Ovary (tissue), 10 donors: ENCODE measurements at places on chromosomes 3 and 15.

DNA sequence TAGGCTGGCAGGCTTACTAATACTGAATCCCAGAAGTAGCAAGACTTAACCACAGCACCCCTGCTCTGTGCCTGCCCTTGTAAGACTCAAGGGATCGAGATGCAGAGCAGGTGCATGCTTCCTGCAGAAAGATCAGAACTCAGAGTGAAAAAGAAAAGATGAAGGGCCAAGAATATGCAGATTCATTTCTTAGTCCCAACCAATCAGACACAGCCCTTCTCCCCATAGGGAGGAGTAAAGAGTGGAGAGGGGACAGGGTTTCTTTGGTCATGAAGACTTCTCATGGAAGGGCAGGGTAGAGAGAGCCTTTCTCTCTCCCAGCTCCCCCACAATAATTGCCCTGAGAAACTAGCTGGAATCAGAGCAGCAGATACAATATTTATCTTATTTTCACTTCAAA is 105.6 kb upstream of the MB21D2 start:
- H3K4me1 ChIP-seq = no peaks in the 10 kb centered on the region
- H3K27ac ChIP-seq = no peak overlapping the region

DNA sequence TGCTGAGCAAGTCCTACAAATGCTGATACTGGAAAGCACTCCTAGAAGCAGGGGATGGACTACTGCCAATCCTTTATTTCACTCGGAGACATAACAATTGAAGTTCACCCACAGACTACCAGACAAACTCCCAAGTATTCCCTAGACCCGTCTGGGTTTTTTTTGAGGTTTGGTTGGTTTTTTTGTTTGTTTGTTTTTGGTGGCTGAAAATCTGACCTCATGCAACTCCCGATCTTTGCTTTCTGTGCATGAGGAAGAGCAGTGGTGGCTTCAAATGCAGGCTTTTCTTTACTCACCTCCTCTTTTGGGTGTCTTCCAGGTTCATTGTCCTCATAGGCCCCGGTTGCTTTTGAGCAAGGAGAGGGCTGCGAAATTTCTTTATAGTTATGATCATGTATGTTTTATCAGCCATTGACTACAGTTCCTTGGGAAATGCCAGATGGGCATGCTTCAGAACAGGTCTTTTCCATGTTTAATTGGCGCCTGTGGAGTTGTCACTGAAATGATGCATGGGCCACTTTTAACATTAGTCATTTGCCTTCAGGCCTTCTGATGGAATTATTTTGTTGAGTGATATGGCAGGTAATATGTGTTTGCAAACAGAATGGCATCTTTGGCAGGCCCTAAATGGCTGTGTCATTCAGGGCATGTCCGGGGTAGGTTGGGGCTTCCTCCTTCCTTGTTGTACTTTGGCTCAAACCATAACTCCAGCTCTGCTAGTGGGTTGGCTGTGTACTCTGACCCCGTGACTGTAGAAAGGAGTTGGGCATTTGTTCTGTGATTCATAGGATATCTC is 81.3 kb upstream of the ZBED2 start:
- H3K4me1 ChIP-seq = peaks cover 3% of the 10 kb centered on the region
- DNase-seq = no peak
- H3K4me3 ChIP-seq = no peak overlapping the region
- H3K27me3 ChIP-seq = no peaks in the 10 kb centered on the region
- H3K36me3 ChIP-seq = no peaks in the 10 kb centered on the region

- no peak for DNase-seq
- no peaks in the 10 kb centered on the region for H3K27me3 ChIP-seq
- H3K27ac ChIP-seq = no peak overlapping the region
- H3K4me1 ChIP-seq = no peaks in the 10 kb centered on the region
- H3K36me3 ChIP-seq = no peaks in the 10 kb centered on the region
Observed at GRCh38 chr3:126421573-126422119, 26.9 kb downstream of the CFAP100 start.

DNA sequence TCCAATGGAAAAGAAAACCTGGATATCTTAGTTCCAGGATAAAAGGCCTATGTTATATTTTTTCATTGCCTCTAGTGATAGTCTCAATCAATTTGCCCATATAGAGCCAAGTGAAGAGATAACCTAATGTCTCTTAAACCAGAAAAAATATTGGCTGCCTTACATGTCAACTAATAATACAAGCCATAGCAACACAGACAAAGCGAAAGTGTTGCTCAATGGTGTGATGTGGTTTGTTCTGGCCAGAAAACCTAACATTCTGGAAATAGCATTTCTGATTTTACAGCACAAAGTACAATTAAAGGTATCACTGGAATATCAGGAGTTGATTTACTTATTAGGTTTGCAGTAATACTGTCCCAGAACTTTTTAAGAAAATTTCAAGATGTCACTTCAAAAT is 101.5 kb downstream of the ATP8B4 start:
- H3K27ac ChIP-seq = no peak overlapping the region
- no peaks in the 10 kb centered on the region for H3K27me3 ChIP-seq
- H3K4me1 ChIP-seq = no peaks in the 10 kb centered on the region
- no peak for DNase-seq
- no peaks in the 10 kb centered on the region for H3K36me3 ChIP-seq

GRCh38 chr3:105527535-105527934 is 160.8 kb downstream of the ALCAM start:
- H3K4me1 ChIP-seq = no peaks in the 10 kb centered on the region
- H3K27ac ChIP-seq = no peak overlapping the region
- no peaks in the 10 kb centered on the region for H3K36me3 ChIP-seq
- no peak overlapping the region for H3K4me3 ChIP-seq
- no peaks in the 10 kb centered on the region for H3K27me3 ChIP-seq

DNA sequence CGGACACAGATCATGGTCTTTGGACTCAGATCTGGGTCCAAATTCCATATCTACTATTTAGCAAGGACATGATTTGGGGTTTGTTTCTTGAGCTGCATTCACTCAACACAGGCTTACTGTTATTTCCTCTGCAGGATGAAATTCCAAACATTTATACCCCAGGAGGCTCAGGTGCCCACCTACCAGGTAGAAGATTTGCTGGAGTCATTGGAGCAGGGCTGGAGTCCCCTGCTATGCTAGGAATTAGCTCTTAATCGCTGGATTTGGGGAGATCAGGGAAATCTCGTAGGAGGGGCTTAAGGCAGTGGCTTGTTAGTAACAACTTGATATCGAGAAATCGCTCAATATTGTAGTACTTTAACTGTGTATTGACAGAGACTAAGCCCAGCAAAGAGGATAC is 193.0 kb downstream of the IL20RB start:
- no peaks in the 10 kb centered on the region for H3K4me1 ChIP-seq
- H3K4me3 ChIP-seq = no peak overlapping the region
- DNase-seq = no peak
- H3K36me3 ChIP-seq = no peaks in the 10 kb centered on the region

- no peak for DNase-seq
- H3K27ac ChIP-seq = no peak overlapping the region
- H3K27me3 ChIP-seq = no peaks in the 10 kb centered on the region
- H3K36me3 ChIP-seq = no peaks in the 10 kb centered on the region
- no peaks in the 10 kb centered on the region for H3K4me1 ChIP-seq
Observed at GRCh38 chr3:76585794-76586392, 454.0 kb upstream of the ROBO2 start.

DNA sequence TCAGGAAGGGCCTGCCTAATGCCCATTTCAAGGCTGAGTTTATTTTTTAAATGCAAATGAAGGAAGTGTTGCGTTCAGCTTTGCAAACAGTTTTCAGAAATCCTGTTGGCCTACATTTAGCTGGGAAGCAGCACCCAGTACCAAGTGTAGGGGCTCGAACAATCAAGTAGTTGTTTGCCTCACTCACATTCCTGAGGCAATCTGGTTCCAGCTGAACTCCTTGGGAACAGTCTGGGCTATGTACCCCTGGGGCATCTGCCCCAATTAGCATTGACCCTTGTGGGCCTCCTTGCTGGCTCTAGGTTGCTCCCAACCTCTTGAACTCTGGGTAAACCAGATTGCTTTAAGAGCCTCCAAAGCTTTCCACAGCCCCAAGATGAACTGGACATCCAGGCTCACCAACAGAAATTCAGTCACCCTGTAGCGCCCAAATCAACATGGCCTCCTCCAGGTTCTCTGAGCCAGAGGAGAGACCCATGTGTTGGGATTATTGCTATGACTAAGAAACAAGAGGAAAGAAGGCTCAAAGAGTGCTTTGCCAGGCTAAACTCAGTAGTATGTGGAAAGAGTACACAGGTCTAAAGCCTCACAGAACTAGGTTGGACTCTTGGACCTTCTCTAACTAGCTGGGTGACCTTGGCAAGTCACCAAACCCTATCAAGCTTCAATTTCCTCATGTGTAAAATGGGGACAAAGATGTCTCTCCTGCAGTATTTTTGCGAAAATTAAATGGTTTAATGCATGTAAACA is 532.7 kb downstream of the SOX2 start:
- peaks cover 5% of the 10 kb centered on the region for H3K4me1 ChIP-seq
- H3K27ac ChIP-seq = no peak overlapping the region
- no peak overlapping the region for H3K4me3 ChIP-seq

DNA sequence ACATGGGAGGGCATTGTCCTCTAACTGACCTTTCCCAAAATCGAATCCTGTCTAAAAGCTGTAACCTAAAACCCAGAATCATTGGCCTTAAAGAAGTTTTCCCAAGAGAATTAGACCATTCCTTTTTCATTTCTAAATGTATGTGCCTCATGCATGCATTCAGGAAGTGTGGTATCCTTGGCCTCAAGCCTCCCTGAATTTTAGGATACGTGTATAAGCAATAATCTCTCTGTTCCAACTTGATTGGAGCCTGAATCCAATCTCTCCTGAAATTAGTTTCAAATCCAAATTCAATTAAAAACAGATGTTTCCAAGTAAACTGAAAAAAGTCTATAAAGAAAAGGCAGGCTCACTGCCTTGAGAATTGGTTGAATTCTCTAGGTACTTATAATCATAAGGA is 86.0 kb upstream of the VEPH1 start:
- no peaks in the 10 kb centered on the region for H3K36me3 ChIP-seq
- no peak overlapping the region for H3K4me3 ChIP-seq
- H3K27ac ChIP-seq = no peak overlapping the region
- no peak for DNase-seq
- H3K27me3 ChIP-seq = no peaks in the 10 kb centered on the region

DNA sequence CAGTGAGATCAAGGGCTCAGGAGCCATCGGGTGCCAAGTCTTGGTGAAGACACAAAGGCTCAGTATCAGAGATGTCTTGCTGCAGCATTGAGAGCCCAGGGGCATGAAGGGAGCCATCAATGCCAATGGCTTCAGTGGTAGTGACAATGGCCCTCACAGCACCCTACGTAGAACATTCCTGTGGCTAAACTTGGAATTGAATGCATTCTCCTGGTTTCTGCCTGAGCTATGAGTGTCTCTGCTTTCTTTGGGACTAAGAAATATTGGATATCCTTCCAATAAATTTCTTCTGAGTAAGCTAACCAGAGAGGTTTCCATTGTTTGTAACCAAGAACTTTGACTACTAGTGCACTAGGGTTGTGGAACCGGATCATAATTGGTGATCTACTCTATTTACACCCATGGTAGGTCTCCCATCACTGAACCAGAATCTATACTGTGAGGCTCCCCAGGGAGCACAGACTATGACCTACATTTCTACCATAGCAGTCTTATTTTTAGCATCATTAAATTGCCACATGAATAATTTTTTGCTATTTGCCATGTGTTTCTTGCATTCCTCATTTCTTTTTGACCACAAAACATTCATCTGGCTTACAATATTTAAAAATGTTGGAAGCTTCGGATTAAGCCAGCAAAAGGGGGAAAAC is 31.6 kb upstream of the PDZRN3 start:
- no peaks in the 10 kb centered on the region for H3K27me3 ChIP-seq
- H3K27ac ChIP-seq = no peak overlapping the region
- H3K4me3 ChIP-seq = no peak overlapping the region

GRCh38 chr3:61564395-61565059 is 3.2 kb downstream of the PTPRG start:
- H3K4me3 ChIP-seq = peak overlapping the region; percentile 62
- no peaks in the 10 kb centered on the region for H3K36me3 ChIP-seq
- DNase-seq = peak; percentile 92
- H3K27me3 ChIP-seq = no peaks in the 10 kb centered on the region
- no peak overlapping the region for H3K27ac ChIP-seq

- peaks cover 1% of the 10 kb centered on the region for H3K4me1 ChIP-seq
- H3K4me3 ChIP-seq = no peak overlapping the region
- H3K27ac ChIP-seq = no peak overlapping the region
- no peaks in the 10 kb centered on the region for H3K36me3 ChIP-seq
- H3K27me3 ChIP-seq = no peaks in the 10 kb centered on the region
Observed at GRCh38 chr3:184546252-184546651, 15.3 kb upstream of the EPHB3 start.

GRCh38 chr3:46477756-46478155 is 13.1 kb upstream of the LTF start:
- H3K27ac ChIP-seq = no peak overlapping the region
- H3K36me3 ChIP-seq = no peaks in the 10 kb centered on the region
- H3K27me3 ChIP-seq = no peaks in the 10 kb centered on the region
- no peaks in the 10 kb centered on the region for H3K4me1 ChIP-seq
- H3K4me3 ChIP-seq = no peak overlapping the region

DNA sequence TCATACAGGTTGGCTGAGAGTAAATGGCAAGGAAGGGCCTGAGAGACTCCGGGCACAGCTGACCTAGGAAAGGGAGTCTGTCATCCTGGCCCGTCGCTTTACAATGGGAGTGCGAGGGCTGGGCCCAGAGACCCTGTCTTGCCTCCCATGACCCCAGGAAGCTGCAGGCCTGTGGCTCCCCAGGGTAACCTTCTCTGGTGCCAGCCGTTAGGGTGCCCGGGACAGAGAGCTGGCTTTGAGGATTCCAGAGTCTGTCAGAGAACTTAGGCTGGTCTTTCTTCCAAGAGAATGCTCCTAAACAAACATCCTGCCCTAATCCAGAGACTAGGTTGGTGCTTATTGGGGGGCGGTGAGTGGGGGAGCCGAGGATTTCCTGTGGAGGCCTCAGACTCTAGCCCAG is 18.5 kb downstream of the ZNF710 start:
- no peaks in the 10 kb centered on the region for H3K27me3 ChIP-seq
- H3K36me3 ChIP-seq = no peaks in the 10 kb centered on the region
- no peak overlapping the region for H3K4me3 ChIP-seq

- no peaks in the 10 kb centered on the region for H3K36me3 ChIP-seq
- no peak for DNase-seq
- no peaks in the 10 kb centered on the region for H3K27me3 ChIP-seq
- H3K4me3 ChIP-seq = no peak overlapping the region
Observed at GRCh38 chr3:25513642-25514266, 85.7 kb downstream of the RARB start.

DNA sequence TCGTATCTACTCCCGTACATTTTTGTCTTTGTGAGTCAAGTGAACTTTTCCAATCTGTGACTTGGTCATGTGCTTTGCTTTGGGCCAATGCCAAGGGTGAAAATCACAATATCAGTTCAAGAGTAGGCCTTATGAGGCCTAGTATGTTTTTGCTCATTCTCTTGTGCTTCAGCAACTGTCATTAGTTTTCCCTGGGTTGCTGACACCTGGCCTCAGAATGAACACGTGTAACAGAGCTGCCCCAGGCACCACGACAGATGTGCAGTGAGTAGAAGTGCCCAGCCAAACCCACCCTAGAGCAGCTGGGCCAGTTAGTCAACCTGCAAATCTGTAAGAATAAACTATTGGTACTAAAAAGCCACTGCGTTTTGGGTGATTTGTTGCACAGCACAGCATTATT is 460.3 kb upstream of the WNT5A start:
- no peak overlapping the region for H3K4me3 ChIP-seq
- H3K27me3 ChIP-seq = no peaks in the 10 kb centered on the region
- no peak for DNase-seq
- H3K27ac ChIP-seq = no peak overlapping the region

- no peak for DNase-seq
- H3K27me3 ChIP-seq = no peaks in the 10 kb centered on the region
- no peak overlapping the region for H3K27ac ChIP-seq
- H3K36me3 ChIP-seq = no peaks in the 10 kb centered on the region
- H3K4me1 ChIP-seq = no peaks in the 10 kb centered on the region
- H3K4me3 ChIP-seq = no peak overlapping the region
Observed at GRCh38 chr3:127067116-127067910, 84.4 kb downstream of the PLXNA1 start.

- H3K27me3 ChIP-seq = no peaks in the 10 kb centered on the region
- H3K4me3 ChIP-seq = no peak overlapping the region
- no peaks in the 10 kb centered on the region for H3K4me1 ChIP-seq
Observed at GRCh38 chr3:32336113-32336498, 55.5 kb upstream of the CMTM7 start.
